ENCODE measurements at places on chromosomes 7 and 10. TPM values are rescaled to one million over a fixed set of nuclear protein-coding genes. Genes with fewer than 3 reads are reported as not detected.

Gene HIPK2
- 3.0 TPM for total RNA-seq

Gene ASB10
- not detected for total RNA-seq

Gene DNAJC12
- 3.4 TPM for total RNA-seq

Gene ANXA8L1
- not detected for total RNA-seq

Gene FRAT1
- total RNA-seq, result 3.7 TPM

Gene EMX2
- total RNA-seq, result not detected

Gene AKR1C3
- 95.6 TPM for total RNA-seq

Gene MAT1A
- 0.03 TPM for total RNA-seq

Gene OR6V1
- total RNA-seq, result not detected

Gene CLDN3
- total RNA-seq, result 446 TPM

Gene NRAP
- not detected for total RNA-seq

Gene FRMPD2
- not detected for total RNA-seq

Gene COBL
- 7.6 TPM for total RNA-seq

Gene CRYGN
- not detected for total RNA-seq

Gene IDI2
- total RNA-seq, result not detected

Gene NKX2-3
- total RNA-seq, result not detected

Gene ZC3HAV1L
- total RNA-seq, result 11.6 TPM

Gene PTER
- total RNA-seq, result 3.4 TPM

Gene ZNF679
- total RNA-seq, result not detected

Gene MGMT
- total RNA-seq, result 25.7 TPM

Gene CFAP70
- not detected for total RNA-seq

Gene SLC16A12
- 0.03 TPM for total RNA-seq

Gene SEMA3A
- 9.4 TPM for total RNA-seq

Gene FAM237B
- not detected for total RNA-seq

Gene SPOCK2
- 0.34 TPM for total RNA-seq

Gene PRRT4
- total RNA-seq, result 0.16 TPM

Gene BBS9
- 0.57 TPM for total RNA-seq

Gene FOXP2
- total RNA-seq, result 0.66 TPM

Gene CYP3A4
- total RNA-seq, result not detected

Gene EPDR1
- not detected for total RNA-seq

Gene IQCE
- 23.1 TPM for total RNA-seq

Gene ADCY1
- not detected for total RNA-seq

Gene TMEM196
- total RNA-seq, result not detected

Gene GCK
- not detected for total RNA-seq

Gene CRHR2
- not detected for total RNA-seq

Gene TRPV5
- total RNA-seq, result 0.18 TPM

Gene PLXDC2
- total RNA-seq, result 1.2 TPM

Gene CREB5
- total RNA-seq, result 1.3 TPM

Gene UPK3B
- 96.8 TPM for total RNA-seq

Gene GRM3
- total RNA-seq, result not detected

Gene RGR
- not detected for total RNA-seq

Gene SERPINE1
- 4.6 TPM for total RNA-seq
